ENCODE measurements at places on chromosomes 3 and 15.

- no peak for DNase-seq
Observed at GRCh38 chr3:137460944-137461343, 303.2 kb upstream of the SOX14 start.

DNA sequence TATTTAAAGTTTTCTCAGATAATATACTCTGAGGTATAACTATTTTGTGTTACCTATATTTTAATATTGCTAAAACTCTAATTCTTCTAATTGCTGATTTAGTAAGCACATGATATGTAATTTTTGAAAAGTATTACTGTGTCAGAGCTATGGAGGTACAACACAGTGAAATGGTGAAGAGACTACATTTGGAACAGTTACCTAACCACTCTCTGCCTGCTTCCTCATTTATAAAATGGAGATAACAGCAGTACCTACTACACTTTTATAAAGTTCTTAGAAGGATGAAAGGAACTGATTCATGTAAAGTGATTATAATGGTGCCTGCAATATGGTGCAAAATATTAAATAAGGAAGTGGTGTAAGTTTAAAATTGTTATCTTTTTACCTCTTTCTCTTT, 16.3 kb upstream of the NEK10 start:
- DNase-seq = no peak

GRCh38 chr3:170355738-170356595, 1.5 kb upstream of the SKIL start:
- peak; percentile 75 for DNase-seq

- no peak for DNase-seq
Observed at GRCh38 chr3:189455009-189455408, 176.2 kb upstream of the TP63 start.

GRCh38 chr3:126852511-126852910, 130.4 kb upstream of the PLXNA1 start:
- DNase-seq = no peak

DNA sequence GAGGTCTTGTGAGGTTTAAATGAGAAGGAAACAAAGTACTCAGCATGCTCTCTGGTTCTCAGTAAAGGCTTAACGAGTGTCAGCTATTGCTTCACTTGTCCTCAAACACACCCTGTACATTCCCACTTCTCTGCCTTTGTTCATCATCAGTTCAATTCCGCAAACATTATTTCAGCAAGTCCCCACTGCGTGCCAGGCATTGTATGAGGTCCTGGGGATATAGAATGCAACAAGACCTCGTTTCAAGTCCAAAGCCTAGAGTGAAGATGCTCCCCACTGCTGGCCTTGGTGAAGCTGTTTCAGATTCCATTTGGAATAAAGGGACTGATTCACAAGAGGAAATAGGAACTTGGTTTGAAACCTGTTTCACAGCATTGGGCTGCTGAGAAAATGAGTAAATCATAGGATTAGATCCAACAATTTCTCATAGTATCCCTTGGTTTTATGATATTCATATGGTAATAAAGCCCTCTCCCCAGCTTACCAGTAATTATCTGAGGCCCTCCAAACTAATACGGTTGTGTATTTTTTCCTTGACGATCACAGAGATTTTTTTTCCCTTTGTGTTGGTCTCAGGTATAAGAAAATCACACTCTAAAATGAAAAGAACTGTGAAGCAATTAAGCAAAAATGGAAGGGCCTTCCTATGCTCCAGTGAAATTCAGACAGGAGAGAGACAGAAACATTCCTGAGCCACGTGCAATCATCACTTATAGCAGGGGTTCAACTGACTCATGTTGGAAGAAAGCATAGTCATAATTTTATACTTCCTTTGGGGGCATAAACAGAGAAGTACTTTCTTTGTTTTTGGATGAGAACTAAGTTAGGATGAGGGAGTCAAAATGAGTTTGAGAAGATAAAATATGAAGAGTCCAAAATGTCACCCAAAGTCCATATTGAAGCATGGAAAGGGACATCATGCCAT, 258.6 kb downstream of the RORA start:
- no peak for DNase-seq

DNA sequence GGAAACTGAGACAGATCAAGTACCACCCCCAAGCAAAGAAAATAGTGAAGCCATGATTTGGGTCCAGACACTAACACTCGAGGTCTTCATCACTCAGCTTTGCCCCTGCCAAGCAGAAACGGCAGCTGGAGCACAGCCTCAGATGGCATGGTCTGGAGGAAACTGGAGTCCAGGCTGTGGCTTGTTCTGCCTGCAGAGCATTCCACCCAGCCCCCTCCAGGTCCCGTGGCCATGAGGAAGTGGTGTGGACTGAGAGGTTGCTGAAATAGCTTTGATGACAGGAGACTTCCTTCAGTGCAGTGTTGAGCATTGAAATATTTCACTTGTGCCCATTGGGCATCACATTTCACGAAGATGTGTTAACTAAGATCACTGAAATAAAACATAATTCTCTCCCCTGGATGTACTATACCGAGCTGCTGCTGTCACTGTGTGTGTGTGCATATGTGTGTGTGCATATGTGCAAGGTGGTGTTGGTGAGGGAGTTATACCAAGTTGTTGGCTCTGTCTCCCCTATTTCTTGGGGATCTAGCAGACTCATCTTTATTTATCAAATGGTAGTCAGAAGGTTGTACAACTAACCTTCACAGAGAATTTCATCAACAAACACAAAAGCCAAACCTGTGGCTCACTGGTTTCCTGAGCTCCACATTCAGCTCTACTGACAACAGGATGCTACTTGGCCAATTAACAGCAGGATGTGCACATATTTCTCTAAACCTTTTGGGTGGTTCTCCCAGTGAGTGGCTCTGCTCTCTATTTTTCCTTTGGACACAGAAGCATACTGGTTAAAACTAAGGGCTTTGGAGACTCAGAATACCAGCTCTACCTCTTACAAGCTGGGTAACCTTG, 660.1 kb upstream of the CFAP20DC start:
- DNase-seq = no peak

DNA sequence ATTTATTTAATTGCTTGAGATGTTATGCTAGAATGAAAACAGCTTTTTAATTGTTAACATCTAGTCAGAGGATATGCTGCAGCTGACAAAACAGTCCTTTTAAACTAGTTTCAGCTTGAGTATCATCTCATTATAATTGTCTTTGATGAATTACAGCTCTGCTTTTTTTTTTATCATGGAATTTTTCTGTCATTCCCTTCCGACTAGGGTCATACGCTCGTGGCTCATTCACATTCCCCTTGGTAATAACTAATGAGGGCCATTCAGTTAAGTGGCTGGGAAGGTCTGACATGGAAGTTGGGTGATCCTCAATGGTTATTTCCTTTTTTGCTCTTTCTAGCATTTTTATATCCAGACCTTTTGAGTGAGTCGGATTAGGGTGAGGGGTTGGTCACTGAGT, 77.0 kb downstream of the PGPEP1L start:
- DNase-seq = no peak

GRCh38 chr3:144018776-144019175, 47.2 kb downstream of the DIPK2A start:
- DNase-seq = no peak

DNA sequence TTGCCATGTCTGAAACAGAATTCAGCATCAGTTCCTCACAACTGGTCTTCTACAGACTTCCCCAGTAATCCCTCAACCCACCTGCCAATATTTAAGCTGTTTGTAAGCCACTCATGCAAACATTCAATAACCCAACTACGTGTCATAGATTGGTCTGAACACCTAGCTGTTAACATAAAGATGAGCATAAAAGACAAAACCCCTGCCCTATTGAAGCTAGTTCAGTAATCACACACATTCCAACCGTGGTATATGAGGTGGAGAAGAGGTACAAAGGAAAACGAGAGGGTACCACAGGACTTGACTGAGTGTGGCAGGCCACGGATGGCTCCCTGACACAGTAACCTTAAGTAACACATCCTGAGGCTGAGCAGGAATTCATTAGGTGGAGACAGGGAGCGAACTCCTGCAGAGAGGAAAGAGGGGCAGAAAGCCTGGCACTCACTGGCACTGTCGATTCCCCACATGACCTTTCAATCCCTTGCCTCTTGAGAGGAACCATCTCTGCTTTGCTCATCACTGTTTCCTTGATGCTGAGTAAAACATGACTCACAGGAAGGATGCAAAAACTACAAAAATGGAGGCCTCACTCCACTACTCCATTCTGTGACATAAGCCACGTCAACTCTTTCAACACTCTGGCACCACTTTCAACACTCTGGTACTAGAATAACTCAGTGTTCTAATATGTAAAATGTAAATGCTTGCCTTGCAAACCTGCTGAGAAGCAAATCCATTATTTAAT, 31.3 kb downstream of the RPN1 start:
- no peak for DNase-seq

DNA sequence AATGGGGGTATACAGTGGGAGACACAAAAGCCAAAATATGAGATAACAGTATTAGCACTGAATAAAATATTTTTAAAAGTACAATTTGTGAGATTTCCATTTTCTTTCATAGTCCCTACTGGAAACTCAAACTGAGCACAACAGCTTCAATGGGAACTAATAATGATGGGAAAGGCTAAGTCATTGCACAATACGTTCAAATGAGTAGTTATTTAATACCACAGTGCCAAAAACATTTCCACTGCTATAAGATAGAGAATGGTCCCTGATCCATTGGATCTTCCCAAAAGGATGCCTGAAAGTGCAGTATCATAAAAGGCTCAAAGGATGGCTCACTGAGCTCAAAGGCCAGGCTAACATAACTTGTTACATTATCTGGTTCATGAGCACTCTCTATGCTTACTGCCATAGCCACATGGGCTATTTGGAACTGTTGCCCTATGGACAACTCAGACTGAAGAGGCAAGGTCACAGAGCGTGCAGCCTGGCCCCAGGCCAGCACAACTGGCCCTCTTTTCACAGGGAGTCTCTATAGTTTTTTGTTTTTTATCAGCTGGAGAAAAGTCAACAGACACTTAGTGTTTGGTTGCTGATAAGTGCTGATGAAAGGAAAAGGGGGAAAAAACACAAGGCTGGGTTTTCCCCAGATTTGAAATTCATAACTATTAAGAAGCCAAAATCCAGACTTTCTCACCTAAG, 54.1 kb upstream of the PPIB start:
- no peak for DNase-seq

DNA sequence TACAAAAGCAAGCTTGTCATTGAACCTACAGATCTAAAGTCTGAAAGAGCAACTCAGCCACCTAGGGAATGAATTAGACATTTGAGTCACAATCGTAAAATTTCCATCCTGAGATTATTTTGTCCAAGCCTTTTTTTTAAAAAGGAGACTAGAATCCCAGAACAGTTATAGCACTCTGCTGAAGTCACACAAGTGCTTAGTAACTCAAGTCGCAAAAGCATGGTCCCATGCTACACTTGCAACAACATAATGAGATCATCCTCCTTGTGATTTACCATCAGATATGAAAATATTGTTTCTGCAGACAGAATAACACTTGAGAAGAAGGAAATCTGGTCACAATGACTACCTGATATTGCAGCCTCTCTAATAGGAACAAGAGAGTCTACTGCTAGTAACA, 106.7 kb downstream of the ZIC4 start:
- no peak for DNase-seq

GRCh38 chr15:43799209-43799944, 643 bp downstream of the SERINC4 start:
- peak; percentile 28 for DNase-seq

- DNase-seq = no peak
Observed at GRCh38 chr15:101308604-101309435, 13.8 kb upstream of the SNRPA1 start.

DNA sequence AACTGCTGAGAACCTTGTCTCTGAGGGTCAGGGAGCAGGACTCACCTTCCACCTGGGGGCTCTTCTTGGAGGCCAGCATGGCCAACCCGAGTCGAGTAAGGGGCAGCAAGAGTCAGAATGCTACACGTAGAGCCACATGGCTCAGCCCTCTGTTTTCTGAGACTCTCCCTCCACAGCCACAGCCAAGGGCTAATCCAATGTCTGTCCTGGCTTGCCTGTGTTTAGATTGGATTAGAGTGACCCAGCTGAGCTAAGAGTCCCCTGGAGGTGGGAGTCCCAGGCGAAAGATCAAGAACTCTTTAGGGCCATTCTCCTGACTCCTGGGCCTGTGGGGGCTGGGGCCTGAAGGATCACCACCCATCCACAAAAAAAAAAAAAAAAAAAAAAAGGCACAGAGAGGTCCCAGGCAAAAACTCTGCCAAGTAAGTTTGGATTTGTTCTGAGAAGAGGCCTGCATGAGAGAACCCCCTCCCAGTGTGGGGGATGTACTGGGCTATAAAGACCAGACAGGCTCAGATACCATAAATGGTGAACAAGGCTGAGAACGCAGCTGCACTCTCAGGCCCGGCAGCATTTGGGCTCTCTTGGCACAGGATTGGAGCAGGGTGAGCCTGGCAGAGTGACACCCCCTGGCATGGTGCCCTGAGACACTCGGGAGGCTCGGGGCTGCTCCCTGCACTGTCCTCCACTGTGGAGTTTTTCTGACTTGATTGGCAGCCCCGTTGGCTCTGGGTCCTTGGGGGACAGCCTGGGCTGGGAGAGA, 88.0 kb upstream of the OSBPL11 start:
- DNase-seq = peak; percentile 2

GRCh38 chr3:35743218-35743617, 103.9 kb downstream of the ARPP21 start:
- peak; percentile 61 for DNase-seq

GRCh38 chr3:58434511-58434910, 879 bp upstream of the PDHB start:
- peak; percentile 74 for DNase-seq

DNA sequence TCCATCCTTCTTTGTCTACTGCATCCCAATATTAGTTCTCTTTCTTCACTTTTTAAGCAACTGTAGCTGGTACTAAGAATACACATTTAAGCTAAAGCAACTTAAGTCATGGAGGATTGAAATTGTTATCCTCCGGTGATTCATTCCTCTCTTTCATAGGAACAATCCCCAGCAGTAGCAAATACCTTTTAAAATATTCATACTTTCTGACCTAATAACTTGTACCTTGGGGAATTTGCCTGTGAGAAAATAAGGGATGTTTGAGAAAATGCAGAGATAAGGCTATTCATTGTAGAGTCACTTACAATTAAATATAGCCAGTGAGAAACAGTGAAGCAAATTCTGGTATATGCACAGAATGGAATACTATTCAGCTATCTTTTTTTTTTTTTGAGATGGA, 66.0 kb downstream of the VPS13C start:
- no peak for DNase-seq

- no peak for DNase-seq
Observed at GRCh38 chr15:93034512-93034911, 54.5 kb downstream of the RGMA start.

DNA sequence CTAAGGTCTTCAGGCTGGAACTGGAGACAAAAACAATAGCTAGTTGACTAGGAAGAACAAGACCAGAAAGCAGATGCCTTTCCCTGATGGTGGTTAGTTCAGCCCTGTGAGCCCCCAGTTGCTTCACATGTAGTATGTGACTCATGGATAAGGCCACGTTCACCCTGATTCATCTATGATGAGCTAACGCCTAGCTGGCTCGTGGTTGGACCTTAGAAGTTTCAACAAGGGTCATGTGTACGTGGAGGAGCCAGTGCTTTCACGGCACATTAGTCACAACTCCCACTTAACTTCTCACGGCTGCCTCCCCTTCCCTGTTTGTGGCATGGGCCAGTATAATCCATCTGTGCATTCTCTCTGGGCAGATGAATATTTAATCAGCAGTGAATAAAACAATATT, 20.6 kb downstream of the COL8A1 start:
- no peak for DNase-seq

Measured in cerebellar cortex (tissue), 1 donor.